ENCODE measurements at places on chromosomes 2 and 18.

GRCh38 chr2:33038230-33038629 is 91.5 kb downstream of the LTBP1 start:
- DNase-seq: no peak

DNA sequence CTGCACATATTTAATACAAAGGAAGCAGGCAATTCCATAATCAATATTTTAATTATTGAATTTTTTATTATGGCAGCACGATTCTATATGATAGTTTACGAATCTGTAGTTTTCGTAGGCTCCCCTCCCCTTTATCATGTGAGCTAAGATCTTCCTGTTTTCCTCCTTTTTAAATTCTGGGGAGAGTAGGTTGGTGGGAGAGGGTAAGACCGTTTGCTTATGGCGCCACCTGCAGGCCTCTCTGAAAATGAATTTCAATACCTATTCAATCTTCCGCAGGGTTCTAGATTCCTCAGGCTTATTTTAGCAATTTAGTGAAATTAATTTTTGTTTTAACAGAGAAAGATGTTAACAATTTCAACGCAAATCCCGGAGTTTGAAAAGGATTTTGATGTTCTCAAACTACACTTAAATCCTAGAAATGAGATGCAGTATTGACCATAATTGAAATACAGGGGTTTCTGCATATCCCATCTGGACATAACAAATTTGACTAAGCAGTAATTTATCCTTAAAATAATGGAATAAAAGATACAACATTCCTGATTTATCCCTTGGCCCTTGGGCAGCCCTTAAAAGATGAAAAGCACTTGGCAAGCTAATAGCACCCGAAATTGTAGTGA is 12.8 kb upstream of the GBX2 start:
- peak; percentile 84 for DNase-seq

DNA sequence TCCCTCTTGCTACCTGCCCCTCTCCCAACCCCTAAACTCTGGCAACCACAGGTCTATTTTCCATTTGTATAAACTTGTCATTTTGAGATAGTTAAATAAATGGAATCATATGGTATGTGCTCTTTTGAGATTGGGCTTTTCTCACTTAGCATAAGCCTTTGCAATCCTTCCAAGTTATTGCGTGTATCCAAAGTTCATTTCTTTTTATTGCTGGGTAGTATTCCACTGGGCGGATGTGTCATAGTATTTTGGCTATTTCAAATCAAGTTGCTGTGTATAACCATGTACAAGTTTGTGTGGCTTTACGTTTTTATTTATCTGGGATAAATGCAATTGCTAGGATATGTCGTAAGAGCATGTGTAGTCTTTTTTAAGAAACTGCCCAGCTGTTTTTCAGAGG is 55.5 kb upstream of the CUL3 start:
- no peak for DNase-seq

DNA sequence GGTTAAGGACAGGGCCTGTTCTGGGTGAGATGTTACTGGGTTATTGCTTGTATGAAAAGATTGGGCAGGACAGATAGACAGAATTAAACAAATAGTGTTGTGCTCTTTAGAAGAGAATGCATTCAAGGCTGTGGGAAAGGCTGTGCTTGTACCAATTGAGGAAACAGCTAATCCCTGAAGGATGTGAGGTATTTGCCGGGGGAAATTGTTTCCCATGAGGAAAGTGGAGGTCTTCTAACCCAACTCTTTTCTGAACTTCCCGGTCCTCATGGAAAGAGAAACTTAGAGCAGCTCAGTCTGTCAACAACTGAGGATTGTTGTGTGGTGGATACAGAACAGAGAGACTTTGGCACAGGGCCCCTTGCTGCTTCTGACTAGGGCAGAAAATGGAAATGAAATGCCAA is 9.5 kb downstream of the SLC1A4 start:
- no peak for DNase-seq

DNA sequence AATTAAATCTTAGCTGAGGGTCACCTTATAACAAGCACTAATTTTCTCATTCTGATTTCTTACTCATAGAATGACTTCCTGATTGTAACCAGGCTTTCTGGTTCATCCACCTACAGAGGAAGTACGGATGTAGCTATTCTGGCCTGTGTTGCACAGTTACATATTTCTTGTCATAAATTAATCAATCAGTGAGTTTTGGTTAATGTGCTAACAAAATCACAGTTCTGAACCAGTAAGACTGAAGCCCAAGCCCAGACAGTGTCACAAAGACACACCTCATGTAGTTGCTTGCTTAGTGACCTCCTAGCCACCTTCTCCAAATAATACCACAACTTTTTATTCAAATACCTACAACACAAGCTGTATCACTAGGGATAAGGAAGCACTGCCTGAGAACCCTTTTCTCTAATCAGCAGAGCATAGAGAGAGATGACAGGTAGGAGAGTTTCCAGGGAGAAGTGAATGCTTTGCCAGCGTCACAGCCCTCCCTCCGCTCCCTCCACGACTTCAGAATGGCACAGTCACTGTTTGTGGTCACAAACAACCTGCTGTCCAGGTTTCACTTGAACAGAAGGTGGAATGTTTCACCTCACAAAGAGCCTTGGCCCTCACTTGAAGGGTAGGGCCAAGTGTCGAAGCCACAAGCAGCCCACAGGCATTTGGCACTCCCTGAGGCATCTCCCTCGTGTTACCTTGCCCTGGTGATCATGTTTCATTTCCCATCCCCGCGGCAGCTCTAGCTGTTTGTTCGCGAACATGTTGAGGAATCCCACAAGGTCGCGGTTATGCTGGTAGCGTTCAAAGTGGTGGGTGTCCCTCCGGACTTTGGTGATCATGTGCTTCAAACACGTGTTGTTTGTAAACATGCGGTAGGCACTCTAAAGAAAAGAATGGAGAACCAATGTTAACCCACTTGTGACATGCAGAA is 120.8 kb upstream of the STK17B start:
- no peak for DNase-seq

DNA sequence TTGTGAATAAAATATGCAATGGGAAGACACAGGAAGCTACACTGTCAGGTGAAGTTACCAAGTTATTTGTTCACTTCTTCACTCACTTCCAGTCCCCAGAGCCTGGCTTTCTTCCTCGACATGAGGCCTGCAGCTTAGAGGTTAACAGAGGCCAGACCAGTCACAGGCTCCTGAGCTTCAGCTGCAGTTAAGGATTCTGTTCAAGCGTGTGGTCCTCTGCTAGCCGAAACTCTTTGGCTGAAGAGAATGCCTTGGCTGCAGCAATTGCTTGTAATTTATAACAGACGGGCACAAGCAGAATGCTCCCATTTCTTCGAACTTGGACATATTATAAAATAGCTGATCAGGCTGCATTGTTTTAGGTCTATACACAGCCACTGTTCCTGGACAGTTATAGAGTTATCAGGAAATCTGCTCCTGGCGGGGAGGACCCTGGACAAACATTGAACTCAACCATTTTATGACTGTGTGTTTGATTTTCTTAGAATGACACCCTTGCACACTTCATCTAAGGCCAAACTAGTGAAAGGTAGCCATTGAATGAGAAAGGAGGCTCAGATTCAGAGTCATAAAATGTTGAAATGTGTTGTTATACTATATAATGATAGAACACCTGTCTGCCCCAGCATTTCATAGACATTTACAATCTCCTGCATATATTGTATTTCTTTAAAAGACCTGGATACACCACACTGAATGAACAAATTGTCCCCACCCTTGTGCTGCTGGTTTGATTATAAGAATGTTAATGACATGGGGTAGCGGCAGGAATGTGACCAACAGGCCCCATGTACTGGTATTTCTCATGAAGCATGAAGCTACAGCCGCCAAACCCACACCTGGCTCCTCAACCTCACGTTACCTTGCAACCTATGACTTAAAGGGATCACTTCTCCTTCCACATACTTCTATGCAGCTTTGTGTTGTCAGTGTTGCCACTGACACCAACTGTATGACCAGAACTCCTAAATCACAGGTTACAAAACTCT is 153.6 kb downstream of the TDRD15 start:
- DNase-seq: no peak

Data from SW 1271 (cell line).